ENCODE measurements at places on chromosomes 7 and 10.
A peak's percentile ranks its signal among the peaks of the same experiment; 100 is the strongest.

DNA sequence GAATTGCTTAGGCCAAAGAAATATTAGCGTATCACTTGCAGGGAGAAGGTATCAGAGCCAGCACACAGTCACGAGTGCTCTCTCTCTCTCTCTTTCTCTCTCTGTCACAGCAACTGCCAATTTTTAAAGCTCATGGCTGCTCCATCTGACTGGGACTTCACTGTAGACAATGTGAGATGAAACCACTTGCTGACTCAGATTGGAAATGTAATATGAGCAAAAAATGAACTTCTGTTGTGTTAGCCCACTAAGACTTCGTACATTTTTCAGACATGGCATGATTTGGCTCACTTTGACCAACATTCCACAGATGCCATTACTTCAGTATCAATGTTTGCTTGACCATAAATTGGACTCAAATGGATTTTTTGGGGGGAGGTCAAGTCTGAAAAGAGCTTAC, 68.1 kb downstream of the DGKB start:
- peak; percentile 48 for DNase-seq

DNA sequence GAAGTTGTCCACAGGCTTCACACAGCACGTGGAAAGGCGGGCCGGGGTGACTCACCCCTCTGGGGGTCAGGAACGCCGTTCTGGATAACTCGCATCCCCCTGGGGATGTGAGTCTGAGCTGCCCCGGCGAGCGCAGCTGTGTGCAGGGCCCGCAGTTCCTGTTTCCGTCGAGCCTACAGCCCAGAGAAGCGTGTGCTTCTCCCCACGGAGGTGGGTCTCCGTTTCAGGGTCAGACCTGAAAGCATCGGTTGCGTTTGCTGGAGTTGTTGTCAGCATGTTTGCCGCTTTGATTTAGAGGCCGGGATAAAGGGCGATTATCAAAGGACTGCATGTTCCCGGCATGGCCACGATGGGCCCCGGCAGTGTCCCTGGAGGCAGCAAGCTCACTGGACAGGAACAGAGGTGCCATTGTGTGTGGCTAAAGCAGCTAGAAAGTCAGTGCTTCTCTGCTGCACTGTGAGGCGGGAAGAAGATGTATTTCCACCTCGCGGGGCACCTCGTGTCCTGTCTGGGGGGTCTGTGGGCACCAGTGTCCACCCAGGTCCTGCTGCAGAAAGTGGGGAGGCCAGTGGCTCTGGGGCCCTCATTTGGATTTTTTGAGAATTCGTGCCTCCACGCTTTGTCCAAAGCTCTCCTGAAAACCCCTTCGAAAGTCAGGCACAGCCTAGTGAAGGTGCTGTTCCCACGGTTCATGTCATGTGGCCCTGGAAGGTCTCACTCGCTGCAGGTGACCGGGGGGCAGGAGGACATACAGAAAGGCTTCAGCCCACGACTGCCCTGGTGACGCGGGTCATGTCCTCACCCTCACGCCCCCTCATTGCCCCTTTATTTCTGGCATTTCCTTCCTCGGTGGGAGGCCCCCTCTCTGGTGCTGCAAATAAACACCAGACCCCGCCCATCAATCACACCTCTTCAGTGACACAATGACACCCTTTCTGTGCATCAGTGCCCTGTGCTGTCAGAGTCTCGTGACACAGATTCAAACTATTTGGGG, 27.4 kb upstream of the GDI2 start:
- peak; percentile 40 for DNase-seq

GRCh38 chr10:93420944-93421825, 60.9 kb downstream of the MYOF start:
- DNase-seq: no peak

- no peak for DNase-seq
Observed at GRCh38 chr7:151061213-151062110, 2.1 kb downstream of the SLC4A2 start.

DNA sequence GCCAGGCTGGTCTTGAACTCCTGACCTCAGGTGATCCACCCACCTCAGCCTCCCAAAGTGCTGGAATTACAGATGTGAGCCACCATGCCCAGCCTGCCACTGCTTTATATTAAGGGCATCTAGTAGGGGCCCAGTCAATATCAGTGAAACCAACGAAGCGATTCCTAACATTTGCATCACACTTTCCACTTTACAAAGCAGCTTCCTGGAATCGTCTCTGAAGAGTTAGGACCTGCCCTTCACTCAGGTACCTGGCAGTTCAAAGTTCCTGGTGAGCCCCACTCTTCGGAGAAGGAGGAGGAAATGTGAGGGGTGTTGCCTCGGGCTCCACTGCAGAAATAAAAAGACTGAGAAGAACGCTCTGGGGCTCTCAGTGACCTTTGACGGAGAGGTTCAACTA, 31.1 kb upstream of the EZH2 start:
- DNase-seq: no peak

- DNase-seq: no peak
Observed at GRCh38 chr10:35493196-35494118, 111.7 kb upstream of the GJD4 start.

DNA sequence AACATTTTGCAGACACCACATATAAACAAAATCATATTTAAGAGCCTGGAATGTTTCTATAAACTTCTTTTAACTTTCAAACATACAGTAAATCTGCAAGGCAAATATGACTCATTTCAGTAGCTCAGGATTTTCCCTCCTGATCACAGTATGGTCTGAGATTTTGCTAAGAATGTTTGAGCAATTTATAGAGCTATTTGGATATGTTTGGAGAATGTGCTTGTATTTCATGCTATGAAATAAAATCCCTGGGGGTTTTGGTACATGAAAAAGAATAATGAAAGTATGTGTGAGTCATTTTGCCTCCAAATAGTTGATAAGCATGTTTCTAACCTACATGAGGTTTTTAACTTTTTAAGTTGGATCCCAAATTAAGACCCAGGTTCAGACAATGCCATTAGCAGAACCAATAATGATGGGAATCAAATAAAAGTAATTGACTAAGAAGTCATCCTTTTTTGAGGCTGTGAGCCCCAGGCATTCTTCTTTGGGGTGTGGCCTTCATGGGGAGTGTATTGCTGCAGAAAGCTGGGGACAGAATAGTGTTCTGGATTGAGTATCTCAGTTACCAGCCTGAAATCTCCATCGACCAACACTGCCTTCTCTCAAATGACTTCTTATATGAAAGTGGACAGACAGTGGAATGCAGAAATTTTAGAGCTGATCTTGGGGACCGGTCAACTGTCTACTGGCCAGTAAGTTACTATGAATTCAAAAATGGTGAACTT, 66.1 kb upstream of the AGBL3 start:
- DNase-seq: peak; percentile 46

- no peak for DNase-seq
Observed at GRCh38 chr7:74356589-74357315, 67.5 kb downstream of the CLIP2 start.

DNA sequence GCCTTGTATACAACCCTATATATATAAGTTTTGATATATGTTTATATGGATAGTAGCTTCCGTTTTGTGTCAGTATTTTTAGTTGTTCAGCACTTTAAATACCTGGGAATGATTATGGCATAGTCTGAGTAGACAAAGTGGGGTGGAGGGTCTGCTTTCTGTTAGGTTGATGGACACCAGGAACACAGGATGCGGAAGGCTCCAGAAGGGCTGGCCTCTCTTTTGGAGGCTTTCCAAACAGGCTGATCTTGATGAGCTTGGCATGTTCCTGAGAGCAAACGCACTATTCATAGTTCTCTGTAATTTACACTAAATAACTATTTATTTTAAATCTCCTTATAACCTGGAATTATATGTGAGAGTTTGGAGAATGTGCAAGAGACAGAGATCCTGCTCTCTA, 12.7 kb downstream of the AKR1E2 start:
- DNase-seq: no peak

GRCh38 chr7:102830197-102830596, 81.4 kb downstream of the FAM185A start:
- DNase-seq: peak; percentile 22

GRCh38 chr10:13851906-13852305, 265.1 kb downstream of the PRPF18 start:
- no peak for DNase-seq

GRCh38 chr7:45647967-45648670, 74.0 kb downstream of the ADCY1 start:
- DNase-seq: no peak

- DNase-seq: no peak
Observed at GRCh38 chr7:12456506-12456905, 52.8 kb upstream of the VWDE start.

DNA sequence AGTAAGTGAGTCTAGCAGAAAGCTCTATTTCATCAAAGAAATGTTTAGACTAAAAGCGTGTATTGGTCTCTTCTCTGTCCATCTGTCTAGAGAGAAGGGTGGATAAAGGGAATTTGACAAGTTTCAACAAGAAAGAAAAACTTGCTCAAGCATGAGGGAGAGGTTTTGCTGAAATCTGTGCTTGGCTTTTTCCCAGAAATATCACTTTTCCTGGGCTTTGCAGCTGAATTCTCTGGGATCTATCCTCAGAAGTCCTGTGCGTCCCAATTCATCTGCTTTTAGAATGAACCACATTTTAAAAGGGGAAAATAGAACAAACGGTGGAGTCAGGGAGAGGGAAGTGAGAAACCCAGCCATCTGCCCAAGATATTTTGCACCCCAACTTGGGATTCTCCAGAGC, 59.6 kb upstream of the CELF2 start:
- no peak for DNase-seq

GRCh38 chr7:107622429-107622828, 38.2 kb upstream of the SLC26A4 start:
- DNase-seq: peak; percentile 71

GRCh38 chr10:99761365-99761764, 21.1 kb upstream of the ABCC2 start:
- no peak for DNase-seq

DNA sequence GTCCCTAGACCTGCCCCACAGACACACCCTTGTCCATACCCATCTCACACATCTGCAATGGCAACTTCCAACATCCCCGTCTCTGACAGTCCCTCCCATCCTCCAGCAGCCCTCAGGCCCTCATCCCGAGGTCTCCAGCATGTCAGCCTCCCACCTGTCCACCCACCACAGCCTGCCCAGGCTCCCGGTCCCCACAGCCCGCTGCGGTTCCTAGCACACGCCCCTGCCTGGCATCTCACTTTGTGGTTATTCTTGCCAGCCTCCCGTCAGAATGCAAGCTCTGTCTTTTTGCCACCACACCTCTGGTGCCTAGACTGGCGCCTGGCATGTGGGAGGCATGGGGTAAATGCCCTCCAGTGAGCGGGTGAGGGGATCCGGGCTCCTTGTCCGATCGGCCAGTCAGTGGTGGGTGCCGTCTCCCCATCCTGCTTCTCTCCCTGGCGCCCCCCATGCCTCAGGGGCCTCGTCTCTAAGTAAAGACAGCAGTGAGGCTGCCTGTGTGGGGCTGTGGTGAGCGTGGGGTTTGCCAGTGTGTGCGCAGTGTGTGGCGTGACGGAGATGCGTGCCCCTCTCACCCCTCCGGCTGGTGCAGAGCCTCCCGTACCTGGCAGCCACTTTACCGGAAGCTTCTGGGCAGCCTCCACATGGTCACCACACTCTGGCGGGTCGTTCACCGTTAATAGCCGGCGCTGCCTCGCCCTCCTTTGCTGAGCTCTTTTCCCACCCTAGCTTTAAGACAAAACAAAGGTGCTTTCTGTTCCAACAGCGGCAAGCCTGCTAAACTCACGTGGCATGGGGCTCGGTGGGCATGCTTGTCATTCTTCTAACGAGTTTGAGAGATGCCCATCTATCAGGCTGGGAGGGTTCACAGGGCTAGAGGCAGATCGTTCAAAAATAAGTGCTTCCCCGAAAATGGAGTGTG, 28.5 kb upstream of the TTYH3 start:
- DNase-seq: no peak

DNA sequence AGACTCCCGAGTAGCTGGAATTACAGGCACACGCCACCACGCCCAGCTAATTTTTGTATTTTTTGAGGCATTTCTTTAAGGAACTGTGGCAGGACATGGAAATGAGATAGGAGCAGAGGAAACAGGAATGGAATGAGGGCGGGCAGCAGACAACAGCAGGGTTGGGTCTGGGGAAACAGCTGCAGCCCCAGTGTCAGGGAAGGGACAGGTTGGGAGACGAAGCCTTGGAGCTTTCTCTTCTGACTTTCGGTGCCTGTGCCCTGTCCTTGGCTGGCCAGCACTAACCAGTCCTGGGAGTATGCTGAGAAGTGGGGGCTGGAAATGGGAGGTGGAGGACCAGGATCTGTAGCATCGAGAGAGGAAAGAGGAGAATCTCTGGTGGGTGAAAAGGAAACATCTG, 47.4 kb downstream of the ATOH7 start:
- no peak for DNase-seq

- peak; percentile 76 for DNase-seq
Observed at GRCh38 chr10:102352066-102352715, 43.3 kb upstream of the NFKB2 start.

DNA sequence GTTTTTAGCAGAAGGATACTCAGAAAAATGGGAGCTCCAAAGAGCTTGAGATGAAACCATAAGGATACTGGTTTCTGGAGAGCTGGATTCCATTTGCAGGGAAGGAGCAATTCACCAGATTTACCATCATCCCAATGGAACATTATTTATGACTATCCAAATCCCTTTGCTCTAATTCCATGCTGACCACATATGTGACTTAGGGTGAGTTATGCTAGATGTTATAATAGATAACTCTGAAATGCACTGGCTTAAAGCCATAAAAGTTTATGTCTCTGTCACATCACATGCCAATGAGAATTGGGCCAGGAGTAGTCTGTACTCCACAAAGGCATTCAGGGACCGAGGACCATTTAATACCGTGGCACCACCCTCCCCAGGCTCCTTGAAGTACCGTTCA, 185.2 kb downstream of the SKIDA1 start:
- DNase-seq: no peak

GRCh38 chr10:78164702-78165101, 131.0 kb downstream of the RPS24 start:
- no peak for DNase-seq

- peak; percentile 88 for DNase-seq
Observed at GRCh38 chr10:123154711-123155505, 706 bp downstream of the BUB3 start.

DNA sequence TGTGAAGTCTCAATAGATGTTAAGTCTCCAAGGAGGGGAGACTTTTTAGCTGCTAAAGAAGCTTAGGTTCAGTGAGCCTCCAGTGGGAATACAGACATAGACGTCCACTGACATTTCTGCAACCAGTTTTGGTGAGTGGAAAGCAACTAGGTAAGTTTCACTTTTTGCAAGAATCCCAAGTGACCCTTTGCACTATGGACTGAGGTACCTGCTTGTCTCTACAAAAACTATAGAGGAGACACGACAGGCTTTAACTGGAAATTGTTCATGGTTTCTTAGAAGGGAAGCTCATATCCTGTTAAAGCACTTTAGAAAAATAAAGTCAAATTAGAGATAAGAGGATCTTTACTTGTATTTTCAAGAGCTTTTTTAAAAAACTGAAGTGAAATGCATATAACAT, 38.6 kb downstream of the GBF1 start:
- DNase-seq: no peak

DNA sequence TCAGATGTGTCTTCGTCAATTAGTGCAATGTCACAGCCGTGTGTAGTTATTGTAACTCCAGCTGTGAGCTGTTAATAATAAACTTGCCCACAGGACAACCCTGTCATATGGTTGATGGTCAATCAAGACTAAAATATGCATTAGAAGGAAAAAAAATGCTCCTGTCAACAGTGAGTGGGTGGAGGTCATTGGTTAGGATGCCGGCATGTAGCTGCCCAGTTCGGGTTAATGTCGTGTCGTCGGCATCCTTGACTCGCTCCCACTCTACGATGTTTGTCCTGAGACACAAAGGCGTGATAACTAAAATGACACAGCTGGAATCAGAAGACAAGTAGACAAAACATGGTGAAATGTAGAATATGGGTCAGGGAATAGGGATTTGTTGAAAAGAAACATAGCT, 442.8 kb upstream of the NPVF start:
- DNase-seq: no peak

Data from GM03348 (cell line).